Hepatocyte (in vitro differentiated cells): ENCODE measurements at places on chromosomes 4 and X. TPM values are rescaled to one million over a fixed set of nuclear protein-coding genes. Genes with fewer than 3 reads are reported as not detected.

Gene OPRPN
- not detected in 2 replicates for total RNA-seq

Gene SLC16A2
- 11.2 and 13.8 TPM in 2 replicates for total RNA-seq

Gene NEIL3
- total RNA-seq: 2.0 and 2.1 TPM in 2 replicates

Gene EPHA5
- total RNA-seq: 0.63 and 0.84 TPM in 2 replicates

Gene FAM9C
- total RNA-seq: not detected in 2 replicates

Gene RLIM
- 42.0 and 49.2 TPM in 2 replicates for total RNA-seq

Gene NPY2R
- total RNA-seq: 1.4 and 1.9 TPM in 2 replicates

Gene PROM1
- total RNA-seq: 28.8 and 30.8 TPM in 2 replicates

Gene IL21
- total RNA-seq: not detected in 2 replicates
